CD4-positive, alpha-beta memory T cell (primary cell): ENCODE measurements at places on chromosomes 6 and 20.

- no peak for DNase-seq
These were observed 120.8 kb downstream of the AGPAT4 start for GRCh38 chr6:161152907-161153662.

- DNase-seq: no peak
These were observed 668 bp upstream of the RPP40 start for GRCh38 chr6:5004373-5005037.

- no peak for DNase-seq
These were observed 24.5 kb downstream of the MAP7 start for GRCh38 chr6:136525586-136526195.

GRCh38 chr20:23889775-23890187 lies 10.2 kb upstream of the CST5 start:
- peak; percentile 47 for DNase-seq

- no peak for DNase-seq
These were observed 14.7 kb downstream of the ZNF335 start for GRCh38 chr20:45957021-45957941.

- DNase-seq: no peak
These were observed 6.0 kb upstream of the FOXC1 start for GRCh38 chr6:1603708-1604107.

- peak; percentile 14 for DNase-seq
These were observed 319.7 kb upstream of the TCF21 start for GRCh38 chr6:133568970-133569889.

DNA sequence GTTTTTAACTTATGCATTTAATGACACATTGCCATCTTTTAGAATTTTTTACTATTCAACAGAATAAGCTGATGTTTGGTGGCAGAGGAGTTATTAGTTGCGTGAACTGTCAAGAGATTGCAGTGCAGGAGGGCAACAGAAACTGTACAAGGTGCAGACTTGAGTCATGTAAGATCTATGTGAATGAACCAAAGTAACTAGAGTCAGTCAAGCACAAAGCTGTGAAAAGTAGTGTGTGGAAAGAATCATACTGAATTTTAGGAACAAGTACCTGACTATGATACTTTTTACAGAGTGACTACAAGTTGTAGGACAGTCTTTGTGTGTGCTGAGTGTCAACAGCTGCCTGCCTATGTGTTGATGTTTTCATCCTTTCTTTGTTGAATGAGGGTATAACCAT lies 2.7 kb upstream of the C6orf163 start:
- DNase-seq: no peak

DNA sequence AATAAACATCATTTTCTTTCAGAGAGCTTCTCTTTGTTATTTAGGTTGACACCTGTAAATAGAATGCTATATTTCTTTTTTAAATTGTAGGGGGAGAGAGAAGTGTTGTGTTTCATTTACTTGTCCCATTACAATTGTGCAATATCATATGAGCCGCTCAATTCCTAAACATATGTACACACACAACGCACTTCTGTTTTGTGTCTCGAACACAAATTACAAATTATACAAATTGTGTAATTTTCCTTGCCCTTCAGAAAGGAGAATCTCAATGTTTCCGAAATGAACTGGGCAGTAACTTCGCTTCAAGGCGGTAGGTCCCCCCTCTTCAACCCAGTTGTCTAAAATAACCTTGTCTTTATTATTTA lies 2.6 kb upstream of the ABT1 start:
- no peak for DNase-seq

DNA sequence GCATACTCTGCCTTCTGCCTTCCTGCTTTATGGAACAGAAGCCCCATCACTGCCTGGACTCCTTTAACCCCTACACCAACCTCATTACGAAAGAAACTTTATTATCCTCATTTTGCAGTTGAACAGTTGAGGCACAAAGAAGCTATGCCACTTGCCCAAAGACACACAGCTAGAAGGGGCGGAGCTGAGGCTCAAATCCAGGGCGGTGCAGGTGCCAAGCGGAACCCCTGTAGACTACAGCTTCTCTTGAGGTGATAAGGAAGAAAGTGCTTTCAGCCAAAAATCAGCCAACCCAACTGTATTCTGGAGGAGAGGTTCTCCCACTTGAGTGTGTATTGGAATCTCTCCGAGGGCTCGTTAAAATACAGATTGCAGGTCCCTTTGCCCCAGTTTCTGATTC lies 90.5 kb downstream of the PRND start:
- no peak for DNase-seq

DNA sequence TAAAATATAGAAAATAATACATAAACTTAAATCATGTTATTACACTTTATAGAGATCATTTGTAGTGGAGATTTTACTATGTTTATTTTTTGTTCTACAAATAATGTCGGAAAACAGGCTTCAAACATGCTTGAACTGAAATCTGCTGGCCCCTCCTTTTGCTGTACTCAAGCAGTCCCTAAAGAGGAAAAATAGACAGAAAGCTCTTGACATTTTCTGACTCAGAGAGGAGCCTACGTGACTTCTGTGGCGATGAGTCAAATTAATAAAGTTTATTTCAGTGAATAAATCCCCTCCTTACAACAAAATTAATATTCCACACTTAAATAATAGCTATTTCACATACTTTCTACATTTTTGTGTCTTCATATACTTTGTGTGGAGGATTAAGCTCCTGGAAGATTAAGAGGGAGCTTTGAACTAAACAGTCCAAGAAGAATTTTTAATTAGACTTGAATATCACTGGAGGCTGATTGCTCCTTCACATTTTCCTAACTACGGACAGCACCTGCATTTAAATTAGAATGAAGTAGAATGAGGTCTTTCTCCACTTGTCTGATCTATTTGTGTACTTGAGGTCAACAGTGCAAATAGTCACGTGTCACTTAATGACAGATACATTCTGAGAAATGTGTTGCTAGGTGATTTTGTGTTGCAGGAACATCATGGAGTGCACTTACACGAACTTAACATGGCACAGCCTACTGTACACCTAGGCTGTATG lies 1.7 kb upstream of the TREM1 start:
- no peak for DNase-seq

DNA sequence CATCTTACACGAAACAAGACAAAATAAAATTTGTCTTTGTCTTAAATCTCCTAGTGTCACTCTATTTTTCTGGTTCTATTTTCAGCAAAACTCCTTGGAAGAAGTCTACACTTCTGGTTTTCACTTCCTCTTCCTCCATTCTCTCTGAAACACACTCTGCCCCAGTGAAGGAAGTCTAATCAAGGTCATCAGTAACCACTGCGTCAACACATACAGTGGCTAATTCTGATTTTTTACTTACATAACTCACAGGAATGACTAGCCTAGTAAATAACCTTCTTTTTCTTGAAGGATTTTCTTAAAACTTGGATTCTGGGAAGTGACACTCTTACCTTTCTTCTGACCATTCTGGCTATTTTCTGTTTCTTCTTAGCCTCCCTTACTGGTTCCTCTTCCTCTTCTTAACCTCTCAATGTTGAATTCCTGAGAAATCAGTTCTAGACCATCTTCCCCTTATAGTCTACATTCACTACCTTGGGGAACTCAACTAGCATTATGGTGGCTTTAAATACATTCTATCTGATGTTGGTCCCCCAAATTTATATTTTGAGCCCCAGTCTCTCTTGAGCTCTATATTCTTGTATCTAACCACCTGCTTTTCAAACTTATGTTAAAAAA lies 37.5 kb downstream of the AIG1 start:
- DNase-seq: peak; percentile 33

DNA sequence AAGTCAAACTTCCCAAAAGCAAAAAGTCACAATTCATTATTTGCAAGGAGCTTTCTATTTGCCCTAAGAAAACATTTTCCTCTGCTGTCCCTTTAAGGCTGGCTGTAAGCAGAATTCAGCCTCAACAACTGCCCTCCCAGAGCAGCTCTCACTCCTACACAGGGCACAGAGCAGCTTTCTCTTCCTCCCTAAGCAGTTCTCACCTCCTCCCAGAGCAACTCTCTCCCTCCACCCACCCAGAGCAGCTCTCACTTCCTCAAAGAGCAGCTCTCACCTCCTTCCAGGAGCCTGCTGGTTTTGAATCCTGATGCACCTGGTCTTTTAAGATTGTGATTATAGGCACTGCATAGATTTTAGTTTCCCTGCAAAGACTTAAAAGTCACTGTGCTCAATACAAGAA lies 120.6 kb upstream of the TMEM181 start:
- no peak for DNase-seq

GRCh38 chr6:34142061-34142998 lies 3.6 kb downstream of the GRM4 start:
- DNase-seq: no peak

DNA sequence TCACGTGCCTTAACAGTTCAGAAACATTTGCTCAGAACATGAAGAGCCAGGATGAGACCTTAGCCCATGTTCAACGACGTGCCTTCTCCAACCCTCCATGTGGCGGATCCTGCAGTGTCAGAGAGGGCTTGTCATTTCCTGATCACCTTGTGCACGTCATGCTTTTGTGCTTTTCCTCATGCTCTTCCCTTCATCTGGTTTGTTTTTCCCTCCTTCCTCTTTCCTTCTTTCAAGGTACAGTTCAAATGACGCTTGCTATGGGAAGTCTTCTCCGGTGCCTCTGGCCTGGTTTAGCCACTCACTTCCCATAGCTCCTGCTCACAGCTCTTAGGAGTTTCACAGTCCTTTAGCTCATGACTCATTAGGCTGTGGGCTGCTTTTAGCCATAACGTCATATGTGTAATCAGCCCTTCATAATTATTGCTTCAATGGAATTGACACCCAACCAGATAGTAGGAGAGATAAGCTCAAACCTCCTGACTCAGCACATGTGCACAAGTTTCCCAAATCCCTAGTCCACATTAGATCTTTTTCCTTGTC lies 102.7 kb upstream of the CNKSR3 start:
- DNase-seq: no peak

DNA sequence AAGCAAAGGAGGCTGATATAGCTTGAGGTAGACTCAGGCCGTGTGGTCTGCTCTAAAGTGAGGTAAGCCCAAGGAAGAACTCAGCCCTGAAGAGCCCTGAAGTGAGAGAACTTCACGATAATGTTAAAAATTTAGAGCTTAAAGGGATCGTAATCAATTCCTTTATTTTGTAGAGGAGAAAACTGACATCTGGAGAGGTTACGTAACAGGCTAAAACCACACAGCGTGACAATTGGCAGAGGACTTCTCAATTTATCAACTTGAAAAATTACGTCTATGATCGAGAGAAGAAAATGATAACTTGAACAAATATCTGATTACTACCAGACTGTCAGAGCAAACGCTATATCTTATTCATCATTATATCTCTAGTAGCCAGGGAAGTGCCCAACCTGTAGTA lies 121.8 kb upstream of the FOXO3 start:
- no peak for DNase-seq

DNA sequence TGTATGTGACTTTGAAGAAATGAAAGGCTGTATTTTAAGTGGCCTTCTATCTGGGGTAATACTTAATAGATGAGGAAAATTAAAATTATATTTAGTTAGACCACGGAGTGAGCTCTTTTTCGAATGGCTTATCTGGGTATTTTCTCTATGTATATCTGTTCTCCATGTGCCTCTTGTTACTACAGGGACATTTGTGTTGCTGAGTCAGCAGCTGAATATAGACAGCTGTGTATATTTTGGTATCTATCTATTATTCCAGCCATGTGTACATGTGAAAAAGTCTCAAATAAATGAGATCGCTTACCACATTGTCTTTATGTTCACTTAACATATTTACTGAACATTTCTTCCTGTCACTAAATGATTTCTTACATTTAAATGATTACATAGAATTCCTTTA lies 57.2 kb downstream of the TMEM200A start:
- DNase-seq: no peak

- DNase-seq: no peak
These were observed 25.0 kb upstream of the MRPS18A start for GRCh38 chr6:43712579-43712978.

DNA sequence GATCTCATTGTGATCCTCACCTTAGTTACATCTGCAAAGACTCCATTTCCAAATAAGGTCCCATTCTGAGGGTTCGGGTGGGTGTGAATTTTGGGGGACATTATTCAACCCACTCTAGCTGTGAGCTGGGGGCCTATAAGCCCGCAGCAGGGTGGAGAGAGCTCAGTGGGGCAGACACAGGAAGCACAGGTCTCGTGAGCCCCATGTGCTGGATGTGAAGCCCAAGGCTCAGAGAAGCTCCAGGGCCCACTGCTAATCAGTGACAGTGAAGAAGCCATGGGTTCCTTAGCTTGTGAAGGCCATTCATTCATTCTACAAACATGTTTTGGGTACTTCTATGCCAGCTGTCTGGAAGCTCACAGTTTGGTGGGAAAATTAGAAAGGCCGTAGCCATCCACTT lies 47.5 kb downstream of the CHMP4B start:
- DNase-seq: no peak

- DNase-seq: no peak
These were observed 123.8 kb upstream of the TMEM170B start for GRCh38 chr6:11413728-11414127.

GRCh38 chr20:59095140-59095539 lies 52.6 kb upstream of the PRELID3B start:
- DNase-seq: no peak

DNA sequence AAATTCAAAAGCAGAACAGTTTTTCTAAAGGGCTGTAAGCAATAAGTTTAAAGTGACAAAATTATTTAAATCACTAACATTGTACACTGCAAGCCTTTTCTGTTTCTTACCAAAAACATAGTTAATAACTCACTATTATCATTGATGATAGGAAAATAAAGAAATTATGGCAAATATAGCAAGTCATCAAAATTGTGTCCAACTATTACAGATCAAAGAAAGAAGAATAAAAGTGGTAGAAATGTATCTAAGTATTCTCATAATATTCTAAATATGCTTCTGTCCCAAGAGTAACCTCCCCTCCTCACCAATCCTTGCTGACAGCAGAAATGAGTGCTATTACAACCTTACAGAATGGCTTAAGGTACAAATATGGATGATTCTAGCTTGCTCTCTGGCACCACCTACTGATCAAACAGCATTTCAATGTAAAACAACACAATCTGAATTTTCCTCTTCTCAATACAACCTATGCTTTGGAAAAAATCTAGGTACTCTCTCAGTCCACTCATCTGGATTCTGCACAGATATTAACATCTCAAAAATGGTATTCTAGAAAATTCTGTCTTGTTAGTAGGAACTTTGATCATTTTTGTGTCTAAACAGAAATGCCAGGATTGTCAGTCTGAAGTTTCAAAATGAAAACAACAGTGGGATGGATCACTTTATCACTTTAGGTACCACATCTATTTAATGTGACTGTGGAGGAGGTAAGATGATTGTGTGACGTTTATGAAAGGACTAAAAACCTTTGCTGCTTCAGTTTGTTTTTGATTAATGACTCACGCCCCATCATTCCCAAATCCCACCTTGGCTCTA lies 40.9 kb downstream of the ZFP64 start:
- DNase-seq: peak; percentile 8

DNA sequence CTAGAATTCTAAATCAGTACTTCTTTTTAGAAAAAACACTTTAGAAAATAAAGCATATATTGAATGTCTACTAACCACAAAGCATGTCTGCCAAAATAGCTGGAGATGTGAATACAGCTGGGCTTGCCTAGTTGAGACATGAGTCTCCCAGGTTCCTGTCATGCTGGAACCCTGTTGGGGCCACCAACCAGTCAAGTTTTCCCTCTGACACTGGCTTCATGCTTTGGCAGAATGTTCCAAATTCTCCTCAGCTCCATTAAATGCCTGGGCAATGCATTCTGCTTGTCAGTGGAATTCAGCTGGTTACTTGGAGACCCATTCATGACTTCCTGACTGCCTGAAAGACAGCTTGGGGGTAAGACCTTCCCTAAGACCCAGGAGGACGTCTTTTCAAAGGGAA lies 87.2 kb downstream of the PRND start:
- no peak for DNase-seq

- peak; percentile 5 for DNase-seq
These were observed 64.2 kb downstream of the LMBRD1 start for GRCh38 chr6:69732640-69733039.
